CD4-positive, alpha-beta T cell (primary cell): ENCODE measurements at places on chromosomes 3 and 15.

DNA sequence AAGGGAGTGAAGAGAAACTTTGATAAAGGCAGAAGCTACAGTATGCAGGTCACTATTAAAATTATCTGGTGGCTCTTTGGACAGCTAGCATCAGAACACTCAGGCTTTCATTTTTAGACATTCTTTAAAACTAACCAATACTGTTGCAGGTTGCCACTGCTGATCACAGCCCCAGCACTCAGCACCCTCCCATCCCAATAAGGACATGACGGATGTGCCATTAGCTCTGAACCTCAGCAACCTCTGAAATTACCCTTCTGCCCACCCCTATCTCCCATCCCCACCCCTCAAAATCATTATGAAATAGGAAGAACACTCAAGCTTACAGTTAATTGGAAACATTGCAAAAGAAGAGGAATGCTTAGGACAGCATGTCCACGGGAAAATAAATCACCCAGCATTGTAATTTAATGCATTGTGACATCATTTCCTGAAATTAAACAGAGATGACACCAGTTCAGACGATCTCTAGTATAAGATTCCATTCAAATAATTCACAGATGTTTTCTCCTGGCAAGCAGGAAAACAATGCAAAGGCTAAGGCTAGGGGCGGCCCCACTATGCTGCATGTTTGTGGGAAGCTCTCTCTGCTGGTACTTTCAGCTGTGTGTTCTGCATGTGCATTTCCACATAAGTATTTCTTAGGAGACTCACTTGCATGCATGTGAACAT is 71.6 kb downstream of the MEIS2 start:
- no peak for DNase-seq
- H3K36me3 ChIP-seq = no peaks in the 10 kb centered on the region
- no peaks in the 10 kb centered on the region for H3K27me3 ChIP-seq
- H3K4me1 ChIP-seq = no peaks in the 10 kb centered on the region
- no peak overlapping the region for H3K4me3 ChIP-seq

GRCh38 chr3:197722734-197723133 is 14.0 kb downstream of the RUBCN start:
- peaks cover 3% of the 10 kb centered on the region for H3K36me3 ChIP-seq
- no peak overlapping the region for H3K4me3 ChIP-seq
- H3K27ac ChIP-seq = no peak overlapping the region
- no peaks in the 10 kb centered on the region for H3K27me3 ChIP-seq

DNA sequence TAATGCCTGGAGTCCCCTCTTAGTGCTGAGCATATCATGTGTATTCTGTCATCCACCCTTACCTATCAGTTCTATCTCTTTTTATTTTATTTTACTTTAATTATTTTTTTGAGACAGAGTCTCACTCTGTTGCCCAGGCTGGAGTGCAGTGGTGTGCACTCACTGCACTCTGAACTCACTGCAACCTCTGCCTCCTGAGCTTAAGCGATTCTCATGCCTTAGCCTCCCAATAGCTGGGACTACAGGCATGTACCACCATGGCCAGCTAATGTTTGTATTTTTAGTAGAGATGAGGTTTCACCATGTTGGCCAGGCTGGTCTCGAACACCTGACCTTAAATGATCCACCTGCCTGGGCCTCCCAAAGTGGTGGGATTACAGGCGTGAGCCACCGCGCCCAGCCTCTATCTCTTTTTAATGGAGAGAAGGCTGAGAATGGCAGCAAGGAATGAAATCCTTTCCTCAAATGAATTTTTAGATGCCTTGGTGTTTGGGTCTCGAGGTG is 11.4 kb downstream of the SACM1L start:
- H3K4me3 ChIP-seq = no peak overlapping the region
- no peaks in the 10 kb centered on the region for H3K27me3 ChIP-seq
- H3K4me1 ChIP-seq = peaks cover 21% of the 10 kb centered on the region

DNA sequence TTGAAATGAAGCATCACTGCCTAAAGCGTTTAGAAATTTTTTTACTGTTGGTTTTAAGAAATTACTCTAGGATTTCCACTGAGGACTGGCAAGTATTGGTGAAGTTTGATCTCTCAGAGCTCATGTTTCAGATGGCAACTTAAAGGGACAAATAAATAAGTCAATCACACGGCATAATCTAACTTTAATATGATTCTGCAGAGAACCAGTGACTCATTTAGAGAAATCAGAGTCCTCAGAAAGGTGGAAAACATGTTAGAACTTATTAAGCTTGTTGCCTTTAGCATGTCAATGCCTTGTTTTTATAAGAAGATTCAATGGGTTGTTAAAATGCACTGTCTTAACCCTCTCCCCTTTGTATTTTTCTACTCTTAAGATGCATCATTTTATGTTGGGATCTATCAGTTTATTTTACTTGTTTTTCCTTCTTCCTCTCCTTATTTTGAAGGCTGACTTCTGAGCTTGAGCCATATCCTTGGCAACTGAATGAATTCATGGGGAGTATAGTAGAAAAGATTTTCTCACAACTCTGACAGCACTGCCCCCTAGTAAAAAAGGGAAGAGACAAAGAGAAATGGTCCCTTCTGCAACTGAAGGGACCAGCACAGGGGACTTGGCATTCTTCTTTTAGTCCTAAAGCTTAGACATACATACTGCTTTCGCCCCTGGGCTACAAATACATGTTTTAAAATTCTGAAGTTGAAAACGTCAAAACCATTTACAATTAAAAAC is 431.2 kb downstream of the LPP start:
- H3K4me1 ChIP-seq = no peaks in the 10 kb centered on the region
- no peaks in the 10 kb centered on the region for H3K27me3 ChIP-seq
- H3K36me3 ChIP-seq = no peaks in the 10 kb centered on the region
- H3K27ac ChIP-seq = no peak overlapping the region
- no peak for DNase-seq

DNA sequence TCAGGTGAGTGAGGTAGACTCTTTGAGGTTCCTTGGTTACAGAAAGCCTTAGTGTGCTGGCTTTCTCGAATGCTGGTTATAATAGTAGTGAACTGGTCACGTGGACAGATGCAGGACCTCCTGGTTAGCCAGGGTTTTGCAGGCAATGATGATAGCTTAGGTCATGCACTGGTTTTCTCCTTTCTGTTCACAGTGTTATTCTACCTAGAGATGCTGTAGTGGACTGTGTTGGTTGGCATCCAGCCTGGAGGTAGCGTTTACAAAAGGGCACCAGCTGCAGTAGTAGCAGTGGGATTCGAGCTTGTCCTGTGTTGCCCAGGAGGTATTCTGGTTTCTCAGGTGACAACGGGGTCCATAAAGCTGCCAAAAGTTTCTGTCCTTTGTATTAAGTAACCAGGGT is 27.0 kb downstream of the PCCB start:
- no peaks in the 10 kb centered on the region for H3K27me3 ChIP-seq
- peaks cover 16% of the 10 kb centered on the region for H3K36me3 ChIP-seq
- no peak for DNase-seq
